KG1 (cell line): ENCODE measurements at places on chromosomes 1 and 21.

DNA sequence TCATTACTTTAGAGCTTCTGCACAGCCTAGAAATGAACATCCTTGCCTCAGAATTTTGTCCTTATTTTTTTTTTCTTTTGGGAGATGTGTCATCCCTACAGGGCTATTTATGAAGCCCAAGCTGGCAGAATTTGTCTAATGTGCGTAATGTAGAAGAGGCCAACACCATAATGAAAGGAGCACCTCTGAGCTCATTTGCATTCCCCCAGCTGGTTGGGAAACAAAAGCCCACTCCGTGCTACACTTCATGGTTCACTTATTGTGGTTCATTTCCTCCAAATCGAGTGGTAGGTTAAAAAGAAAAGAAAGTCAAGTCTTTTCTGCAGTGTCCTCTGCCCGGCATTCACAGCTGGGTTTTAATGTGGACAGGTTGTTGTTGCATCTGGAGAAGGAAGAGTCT lies 73.5 kb downstream of the KAZN start:
- DNase-seq: no peak

DNA sequence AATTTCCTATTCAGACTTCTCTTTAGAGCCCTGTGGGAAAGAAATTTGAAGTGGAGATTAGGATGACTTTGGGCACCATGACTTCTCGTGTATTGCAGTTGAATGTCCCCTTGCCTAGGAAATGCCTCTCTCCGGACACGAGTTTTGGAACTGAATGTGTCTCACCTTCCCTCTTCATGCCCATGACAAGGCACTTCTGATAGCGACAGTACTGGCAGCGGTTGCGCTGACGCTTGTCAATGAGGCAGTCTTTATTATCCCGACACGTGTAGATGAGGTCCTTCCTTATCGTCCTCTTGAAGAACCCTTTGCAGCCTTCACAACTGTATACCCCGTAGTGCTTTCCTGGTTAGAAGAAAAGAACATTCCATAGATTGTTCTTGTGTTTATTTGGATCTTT lies 28.1 kb downstream of the RXRG start:
- DNase-seq: no peak

DNA sequence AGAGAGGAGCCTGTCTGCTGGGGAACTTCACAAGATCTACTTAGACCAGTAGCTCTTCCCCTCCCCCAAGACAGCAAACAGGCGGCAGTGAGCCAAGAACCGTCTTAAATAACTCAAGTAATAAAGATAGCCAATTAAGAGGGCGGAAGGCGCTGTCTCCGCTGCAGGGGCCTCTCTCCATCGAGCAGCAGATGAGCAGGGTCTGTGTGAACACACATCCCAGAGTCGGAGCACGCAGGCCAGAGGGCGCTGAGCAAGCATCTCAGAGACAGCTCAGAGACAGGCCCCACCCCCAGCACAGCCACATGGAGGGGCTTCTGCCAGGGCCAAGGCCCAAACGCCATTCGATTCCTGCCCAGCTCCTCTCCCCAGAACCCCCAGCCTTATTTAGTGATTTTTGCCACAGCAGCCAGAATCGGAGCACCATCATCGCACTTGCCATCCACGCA lies 11.1 kb downstream of the IFFO2 start:
- peak; percentile 34 for DNase-seq

- DNase-seq: no peak
Observed at GRCh38 chr21:45945868-45946210, 35.7 kb upstream of the COL6A1 start.

- no peak for DNase-seq
Observed at GRCh38 chr1:75023005-75023404, 111.2 kb upstream of the LHX8 start.

DNA sequence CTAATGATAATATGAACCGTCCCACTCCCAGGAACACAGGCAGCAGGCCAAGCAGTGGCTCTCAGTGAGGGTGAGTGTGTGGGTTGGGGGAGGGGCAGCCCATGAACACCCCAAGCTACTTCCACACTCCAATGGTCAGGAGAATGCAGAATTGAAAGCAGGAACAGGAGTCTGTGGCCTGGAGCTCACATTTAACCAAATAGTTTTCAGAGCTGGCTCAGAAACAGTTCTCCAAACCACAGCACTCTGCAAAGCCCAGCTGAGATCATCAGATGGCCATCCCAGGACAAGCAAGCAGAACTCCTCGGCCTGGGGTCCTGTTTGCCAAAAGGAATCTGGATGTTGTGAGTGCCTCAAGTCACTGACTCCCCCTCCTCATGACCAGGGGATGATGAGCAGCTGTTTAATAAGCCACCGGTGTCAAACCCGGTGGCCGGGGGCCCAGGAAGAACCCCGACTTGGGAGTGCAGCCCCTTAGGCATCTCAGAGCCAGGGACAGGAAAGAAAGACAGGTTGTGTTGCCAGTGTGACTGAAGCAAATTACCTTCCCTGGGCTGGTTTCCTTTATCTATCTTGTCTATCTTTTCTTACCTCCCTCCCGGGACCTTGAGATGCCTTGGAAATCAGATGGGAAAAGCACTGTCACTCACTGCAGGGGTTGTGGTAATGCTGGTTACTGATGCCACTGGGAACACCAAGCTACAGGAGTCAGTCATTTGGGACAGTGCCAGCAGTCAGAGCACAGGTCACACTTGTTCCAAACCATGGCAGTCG lies 20.4 kb downstream of the DEGS1 start:
- no peak for DNase-seq

- DNase-seq: no peak
Observed at GRCh38 chr1:84271441-84272151, 29.9 kb upstream of the SAMD13 start.

GRCh38 chr1:173276922-173277800 lies 70.0 kb upstream of the TNFSF4 start:
- no peak for DNase-seq

GRCh38 chr1:40411294-40411693 lies 37.8 kb downstream of the SMAP2 start:
- no peak for DNase-seq

DNA sequence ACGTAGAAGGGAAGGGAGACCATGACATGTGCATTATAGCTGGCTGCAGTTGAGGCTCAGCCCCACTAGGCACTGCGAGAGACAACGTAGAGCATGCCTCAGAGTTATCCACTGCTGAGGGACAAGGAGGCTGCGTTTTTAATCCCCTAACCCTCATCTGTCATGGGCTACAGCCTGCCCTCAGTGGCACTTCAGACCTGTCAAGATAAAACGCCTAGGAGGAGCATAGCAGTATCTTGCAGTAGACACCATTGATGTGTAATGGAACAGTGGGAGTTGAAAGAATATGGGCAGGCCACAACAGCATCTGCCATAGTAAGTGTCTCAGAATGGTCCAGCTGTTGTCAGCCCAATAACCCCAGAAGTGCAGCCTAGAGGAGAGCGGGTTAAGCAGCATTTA lies 307.0 kb upstream of the PTBP2 start:
- DNase-seq: no peak

- no peak for DNase-seq
Observed at GRCh38 chr1:167905182-167905581, 8.8 kb downstream of the ADCY10 start.

GRCh38 chr1:100883963-100884362 lies 10.7 kb downstream of the EXTL2 start:
- no peak for DNase-seq

DNA sequence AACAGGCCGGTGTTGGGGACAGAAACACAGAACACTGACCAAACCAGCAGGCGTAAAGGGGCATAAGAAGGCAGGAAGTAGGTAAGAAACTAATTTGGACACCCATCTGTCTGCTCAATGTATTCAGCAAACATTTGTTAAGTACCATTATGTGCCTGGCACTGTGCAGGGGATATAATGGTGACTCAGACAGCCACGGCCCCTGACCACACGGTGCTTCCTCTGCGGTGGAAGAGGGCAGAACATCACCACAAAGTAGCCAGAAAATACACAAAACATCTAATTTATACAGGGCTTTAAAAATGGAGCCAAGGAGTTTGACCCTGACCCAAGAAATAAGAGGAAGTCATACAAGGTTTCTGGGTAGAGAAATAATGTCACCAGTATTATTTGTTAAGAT lies 12.9 kb downstream of the DNAJC11 start:
- DNase-seq: no peak

- no peak for DNase-seq
Observed at GRCh38 chr1:217498209-217498608, 132.7 kb downstream of the GPATCH2 start.

DNA sequence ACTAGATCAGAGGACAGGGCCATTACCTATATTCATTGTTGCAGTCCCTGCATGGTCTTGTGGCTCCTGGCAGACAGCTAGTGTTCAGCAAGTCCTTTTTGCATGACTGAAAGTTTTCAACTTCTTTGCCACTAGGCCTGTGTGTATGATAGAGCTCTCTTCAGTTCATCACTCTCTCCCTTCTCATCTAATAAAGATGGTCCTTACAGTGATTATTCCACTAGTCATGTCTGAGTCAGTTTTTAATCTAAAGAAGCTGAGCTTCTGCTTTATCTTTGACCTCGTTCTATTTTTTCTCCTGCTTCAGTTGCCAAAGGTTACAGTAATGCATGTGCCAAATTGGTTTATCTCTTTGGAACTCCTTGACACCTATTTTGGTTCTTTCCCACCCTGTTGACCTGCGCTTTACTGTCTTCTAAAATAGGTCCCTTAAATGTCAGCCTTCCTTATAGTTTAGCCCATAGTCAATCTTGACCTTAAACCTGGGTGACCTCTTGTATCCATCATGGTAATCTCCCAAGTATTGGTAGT lies 6.4 kb downstream of the CXADR start:
- no peak for DNase-seq

- no peak for DNase-seq
Observed at GRCh38 chr1:95286479-95286878, 52.5 kb downstream of the RWDD3 start.

- DNase-seq: no peak
Observed at GRCh38 chr1:145955436-145955835, 2.4 kb downstream of the LIX1L start.

- DNase-seq: no peak
Observed at GRCh38 chr21:39265603-39266002, 47.8 kb downstream of the BRWD1 start.

- DNase-seq: no peak
Observed at GRCh38 chr1:6350416-6351088, 43.0 kb downstream of the ACOT7 start.

DNA sequence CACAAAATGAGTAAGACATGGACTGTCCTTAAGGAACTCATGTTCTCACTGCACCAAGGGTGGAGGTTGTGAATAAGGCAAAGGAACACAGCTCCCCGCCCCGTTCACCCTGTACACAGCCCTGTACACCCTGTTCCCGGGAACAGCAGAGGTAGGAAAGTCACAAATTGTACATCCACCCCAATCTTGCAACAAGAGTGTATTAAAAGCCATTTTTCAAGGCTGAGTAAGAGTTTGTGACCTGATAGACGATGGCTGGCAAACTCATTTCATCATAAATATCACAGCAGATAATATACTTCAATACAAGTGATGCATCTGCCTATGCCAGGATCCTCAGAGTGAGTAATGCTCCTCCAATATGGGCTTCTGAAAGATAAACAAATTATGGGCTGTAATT lies 52.5 kb upstream of the CAMK1G start:
- DNase-seq: no peak

DNA sequence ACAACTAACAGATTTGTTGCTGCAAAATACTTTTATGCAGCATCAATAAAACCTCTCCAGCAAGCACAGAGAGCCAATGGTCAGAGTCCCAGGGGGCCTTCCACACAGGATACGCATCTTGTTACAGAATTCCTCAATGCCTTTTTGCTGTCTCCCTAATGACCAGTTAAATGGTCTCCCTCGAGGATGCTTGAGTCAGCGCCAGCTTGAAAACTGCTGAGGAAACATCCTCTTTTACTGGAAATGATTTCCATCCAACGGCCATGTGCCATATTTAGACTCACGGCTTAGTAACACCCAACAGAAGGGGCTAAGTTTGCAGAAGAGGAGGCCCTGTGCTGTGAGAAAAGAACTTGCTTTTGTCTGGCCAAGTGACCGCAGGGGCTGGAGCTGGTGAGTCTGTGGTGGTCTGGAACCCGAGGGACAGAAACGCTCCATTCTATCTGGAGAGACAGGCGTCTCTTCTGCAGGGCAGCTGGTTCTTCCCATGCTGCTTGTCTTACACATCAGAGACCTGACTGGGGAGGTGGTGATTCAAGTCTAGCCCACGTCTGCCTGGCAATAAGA lies 496.4 kb downstream of the SETD4 start:
- no peak for DNase-seq

- no peak for DNase-seq
Observed at GRCh38 chr1:168372307-168372706, 91.6 kb downstream of the TBX19 start.

- DNase-seq: no peak
Observed at GRCh38 chr1:85115933-85116332, 67.6 kb upstream of the MCOLN3 start.
